Uterus (tissue), 4 donors: ENCODE measurements at places on chromosomes 1 and 21.

DNA sequence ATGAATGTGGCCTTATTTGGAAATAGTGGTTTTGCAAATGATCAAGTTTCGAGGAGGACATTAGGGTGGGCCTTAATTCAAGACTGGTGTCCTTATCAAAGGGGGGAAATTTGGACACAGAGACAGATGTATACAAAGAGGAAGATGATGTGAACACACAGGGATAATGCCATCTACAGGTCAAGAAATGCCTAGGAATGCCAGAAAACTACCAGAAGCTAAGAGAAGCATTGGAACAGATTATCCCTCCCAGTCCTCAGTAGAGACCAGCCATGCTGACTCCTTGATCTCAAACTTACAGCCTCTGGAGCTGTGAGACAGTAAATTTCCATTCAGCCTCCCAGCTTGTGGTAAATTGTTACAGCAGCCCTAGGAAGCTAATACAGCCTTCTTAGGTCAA is 151.4 kb downstream of the PTGER3 start:
- DNase-seq: no peak

DNA sequence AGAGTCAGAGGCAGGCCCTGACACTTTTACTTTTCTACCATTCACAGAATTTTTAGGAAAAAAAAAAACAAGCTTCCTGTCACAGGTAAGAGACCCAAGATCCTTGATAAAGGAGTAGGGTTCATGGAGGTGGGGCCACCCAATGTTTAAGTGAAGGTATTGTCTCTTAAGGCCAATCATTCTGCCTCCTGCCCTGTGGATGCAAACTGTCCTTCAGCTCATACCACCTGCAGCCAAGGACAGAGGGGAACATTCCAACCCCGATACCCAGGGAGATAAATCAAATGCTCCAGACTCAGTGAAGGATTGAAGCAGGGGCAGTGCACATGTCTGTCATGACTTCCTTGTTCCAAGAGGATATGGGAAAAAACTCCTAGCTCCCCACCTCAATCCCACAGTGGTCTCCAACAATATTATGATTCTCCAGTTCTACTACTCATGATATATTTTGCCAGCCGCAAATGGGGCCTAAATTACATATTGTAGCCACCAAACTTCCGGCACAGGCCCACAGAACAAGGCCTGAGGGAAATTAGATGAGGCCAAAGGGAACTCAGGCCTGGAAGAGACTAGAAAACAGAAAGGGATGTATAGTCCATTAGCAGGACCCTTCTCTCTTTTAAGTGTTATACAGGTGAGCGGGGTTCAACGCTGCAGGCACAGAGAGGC is 59.5 kb downstream of the TRABD2B start:
- DNase-seq: no peak

DNA sequence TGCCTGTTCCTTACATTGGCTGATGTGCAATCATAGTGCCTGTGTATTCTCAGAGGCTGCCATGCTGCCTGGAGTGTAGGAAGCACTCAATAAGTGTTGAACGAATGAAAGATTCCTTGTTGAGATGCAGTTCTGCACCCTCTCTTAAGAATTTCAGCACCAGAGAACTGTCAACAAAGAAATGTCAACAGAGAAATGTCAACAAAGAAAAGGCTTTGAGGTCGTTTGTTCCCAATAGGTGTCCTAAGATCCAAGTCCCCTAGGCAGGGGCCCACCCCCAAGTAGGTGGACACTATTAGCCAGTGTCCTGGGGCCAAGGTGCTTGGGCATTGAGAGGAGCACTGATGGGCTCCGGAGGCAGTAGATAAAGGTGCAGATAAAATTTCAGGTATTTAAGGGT is 12.6 kb downstream of the KCND3 start:
- no peak for DNase-seq

DNA sequence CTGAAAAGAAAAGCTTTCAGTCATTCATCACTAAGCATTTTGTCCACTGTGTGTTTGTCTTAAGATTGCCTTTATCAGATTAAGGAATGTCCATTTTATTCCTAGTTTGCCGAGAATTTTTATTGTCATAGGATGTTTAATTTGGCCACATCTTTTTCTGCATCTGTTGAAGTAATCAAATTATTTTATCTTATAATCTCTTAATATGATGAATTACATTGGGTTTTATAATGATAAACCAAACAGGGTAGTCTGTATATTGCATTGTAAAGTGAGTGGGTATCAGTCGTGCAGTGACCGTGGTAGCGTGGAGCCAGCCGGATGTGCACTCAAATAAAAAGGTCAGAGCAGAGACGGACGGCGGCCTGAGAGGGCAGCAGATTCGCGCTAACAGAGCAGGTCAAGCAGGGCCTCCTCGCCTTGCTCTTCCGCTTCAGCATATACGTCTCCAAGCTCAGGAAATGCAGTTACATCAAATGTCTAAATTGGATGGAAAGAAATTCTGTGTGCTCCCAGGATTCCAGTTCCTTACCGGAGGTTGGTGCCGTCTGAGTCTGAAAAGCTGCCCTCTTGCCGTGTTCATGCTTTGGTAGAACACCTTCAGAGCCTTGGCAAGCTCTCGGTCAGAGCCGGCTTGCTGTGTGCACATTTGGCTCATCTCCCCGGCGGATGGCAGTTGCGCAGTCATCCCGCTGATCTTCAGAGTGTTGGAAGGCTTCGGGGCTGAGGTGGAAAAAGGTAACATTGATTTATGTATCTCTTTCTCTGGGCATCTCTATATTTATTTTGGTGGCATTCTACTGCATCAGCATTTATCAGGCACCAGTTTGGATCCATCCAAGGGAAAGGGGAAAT is 51.5 kb downstream of the SCCPDH start:
- DNase-seq: no peak

DNA sequence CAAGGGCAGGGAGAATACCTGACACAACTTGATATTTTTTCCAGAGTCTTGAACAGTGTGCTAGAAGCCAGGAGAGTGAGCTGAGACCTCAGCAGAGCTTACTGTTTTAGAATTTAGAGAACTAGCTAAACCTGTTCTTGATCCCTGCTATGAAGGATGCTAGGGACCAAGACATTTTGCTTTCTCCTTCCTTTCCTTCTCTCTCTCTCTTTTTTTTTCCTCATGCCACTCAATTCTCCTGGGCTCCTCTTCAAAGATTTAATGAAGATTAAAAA is 99.0 kb downstream of the NGF start:
- DNase-seq: no peak

DNA sequence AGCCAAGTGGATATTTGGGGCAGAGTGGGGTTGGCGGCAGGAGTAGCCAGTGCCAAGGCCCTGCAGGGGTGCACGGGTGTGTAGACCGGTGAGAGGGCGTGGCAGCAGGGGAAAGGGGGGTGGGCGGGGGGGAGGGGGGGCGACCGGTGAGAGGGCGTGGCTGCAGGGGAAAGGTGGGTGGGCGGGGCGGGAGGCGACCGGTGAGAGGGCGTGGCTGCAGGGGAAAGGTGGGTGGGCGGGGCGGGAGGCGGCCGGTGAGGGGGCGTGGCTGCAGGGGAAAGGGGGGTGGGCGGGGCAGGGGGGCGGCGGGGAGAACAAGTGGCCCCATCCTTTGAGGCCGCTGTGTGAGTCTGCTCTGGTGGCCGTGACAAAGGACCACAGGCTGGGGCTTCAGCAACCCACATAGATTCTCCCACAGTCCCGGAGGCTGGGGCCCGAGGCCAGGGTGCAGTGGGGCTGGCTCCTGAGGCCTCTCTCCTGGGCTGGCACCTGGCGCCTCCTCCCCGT is 25.8 kb downstream of the RRP1 start:
- DNase-seq: no peak

DNA sequence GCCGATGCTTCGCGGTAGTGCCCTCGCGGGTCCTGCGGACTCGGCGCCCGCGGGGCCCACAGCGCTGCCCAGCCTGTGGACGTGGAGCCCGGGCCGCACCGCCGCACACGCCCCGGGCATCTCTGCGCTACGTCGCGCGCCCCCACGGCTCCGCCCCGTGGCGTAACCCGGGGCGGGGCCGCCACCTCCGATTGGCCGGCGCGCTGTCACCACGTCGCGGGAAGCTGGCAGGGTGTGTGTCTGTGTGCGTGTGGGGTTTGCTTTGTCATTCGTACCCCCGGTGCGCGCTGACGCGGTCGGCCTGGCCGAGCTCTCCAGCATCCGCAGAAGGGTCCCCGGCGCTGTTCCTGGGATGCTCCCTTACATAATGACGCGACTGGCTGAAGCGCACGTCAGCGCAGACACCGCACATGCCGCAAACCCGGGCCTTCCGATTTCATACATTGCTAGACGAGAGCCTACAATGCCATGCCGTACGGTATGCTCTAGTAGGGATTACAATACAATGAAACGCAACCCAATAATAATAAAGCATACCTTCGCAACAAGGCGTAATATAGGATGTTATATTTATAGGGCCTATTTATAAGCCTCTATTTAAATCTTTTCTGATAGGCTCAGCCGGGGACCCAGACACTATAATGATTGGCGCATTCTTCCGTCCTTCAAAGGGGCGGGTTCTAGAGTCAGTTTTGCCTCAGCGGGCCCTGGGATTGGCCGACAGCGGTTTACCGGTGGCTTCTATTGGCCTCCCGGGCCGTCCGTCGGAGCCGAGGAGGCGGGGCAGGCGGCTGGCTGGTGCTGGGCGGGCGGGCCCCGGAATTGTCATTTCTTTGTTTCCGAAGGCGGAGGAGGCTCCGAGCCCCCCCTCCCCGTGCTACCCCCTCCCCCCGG is at the start of gene MACO1:
MACO1 (plus strand) TSS at position 825 of the 894 bp plus-strand sequence. CDS start 202 bp downstream, outside the sequence.
- peak; percentile 96 for DNase-seq

DNA sequence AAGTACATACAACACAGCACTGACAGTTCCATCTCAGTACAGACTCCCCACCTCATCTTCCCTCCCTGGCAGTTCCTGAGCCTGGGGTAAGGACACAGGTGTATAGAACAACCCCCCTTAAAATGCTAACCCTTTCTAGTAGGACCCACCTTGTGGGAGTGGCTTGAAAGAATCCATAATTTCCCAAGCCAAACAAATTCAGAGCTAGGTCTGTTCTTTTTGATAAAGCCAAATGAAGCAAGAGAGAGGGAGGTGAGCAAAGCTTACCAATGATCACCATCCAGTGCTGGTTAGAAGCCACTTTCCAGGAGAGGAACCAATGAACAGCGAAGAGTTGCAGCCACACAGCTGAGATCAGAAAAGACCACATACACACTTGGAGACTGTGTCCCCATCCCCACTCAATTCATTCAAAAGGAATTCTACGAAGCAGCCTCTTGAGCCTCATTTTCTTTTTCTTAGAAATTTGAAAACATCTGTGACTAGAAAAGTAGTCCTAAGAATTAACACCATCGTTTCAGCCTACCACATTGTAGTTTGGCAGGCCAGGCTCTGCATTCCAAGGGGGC is 9.2 kb downstream of the UBE2Q1 start:
- no peak for DNase-seq

- DNase-seq: no peak
Measured at GRCh38 chr1:183236158-183236725, 50.2 kb downstream of the LAMC2 start.

DNA sequence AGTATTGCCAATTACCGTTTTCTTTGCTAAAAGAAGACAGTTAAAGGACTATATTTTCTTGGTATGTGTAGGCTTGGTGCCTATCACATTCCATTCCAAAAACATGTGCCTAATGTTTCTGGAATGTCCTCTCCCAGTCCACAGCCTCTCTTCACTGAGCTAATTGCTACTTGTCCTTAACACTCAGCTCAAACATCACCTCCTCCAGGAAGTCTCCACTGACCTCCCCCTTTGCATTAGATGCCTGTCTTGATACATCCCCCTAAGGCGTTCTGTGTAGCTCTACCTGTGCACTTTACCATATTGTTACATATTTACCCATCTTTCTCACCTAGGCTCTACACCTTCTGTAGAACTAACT is 195.6 kb upstream of the CAMK1G start:
- DNase-seq: no peak

GRCh38 chr1:183163316-183163715 is 22.7 kb upstream of the LAMC2 start:
- no peak for DNase-seq

GRCh38 chr1:56434025-56434424 is 145.3 kb downstream of the PLPP3 start:
- no peak for DNase-seq

DNA sequence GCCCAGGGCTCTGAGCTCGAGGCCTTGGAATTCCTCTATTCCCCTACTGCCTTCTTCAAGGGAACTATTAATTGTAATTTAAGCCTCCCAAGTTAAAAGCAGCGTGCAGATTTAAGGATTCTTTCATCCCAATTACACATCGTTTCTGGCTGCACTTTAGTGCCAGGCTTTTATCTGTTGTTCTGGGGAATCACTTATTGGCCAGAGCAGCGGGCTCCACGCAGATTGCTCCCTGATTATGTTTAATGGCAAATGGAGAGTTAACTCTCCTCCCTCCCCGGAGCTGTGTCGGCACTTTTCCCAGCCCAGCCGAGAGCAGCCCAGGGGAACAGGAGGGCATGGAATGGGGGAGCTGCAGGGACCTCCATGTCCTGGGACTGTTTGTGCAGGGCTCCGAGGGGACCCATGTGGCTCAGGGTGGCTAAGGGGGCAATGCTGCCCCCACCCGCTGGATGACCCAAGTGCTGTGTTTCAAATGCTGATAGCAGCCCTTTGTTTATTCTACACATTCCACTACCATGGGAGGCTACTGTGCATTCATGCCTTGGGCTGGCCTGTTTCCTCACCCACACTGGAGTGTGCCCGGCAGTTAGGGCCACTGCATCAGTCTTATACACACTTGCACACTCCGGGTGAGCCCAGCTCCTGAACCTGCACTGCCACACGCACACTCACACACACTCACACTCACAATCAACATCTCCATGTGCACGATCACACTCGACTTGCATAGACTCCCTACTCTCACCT is 93.3 kb upstream of the POU3F1 start:
- DNase-seq: no peak

GRCh38 chr1:243447347-243447746 is 191.5 kb downstream of the SDCCAG8 start:
- DNase-seq: no peak

- peak; percentile 86 for DNase-seq
Measured at GRCh38 chr21:17612565-17613241, at the start of gene BTG3. Gene BTG3 (minus strand): TSS chr21:17612901. CDS start chr21:17609144, 3,757 bp downstream.

DNA sequence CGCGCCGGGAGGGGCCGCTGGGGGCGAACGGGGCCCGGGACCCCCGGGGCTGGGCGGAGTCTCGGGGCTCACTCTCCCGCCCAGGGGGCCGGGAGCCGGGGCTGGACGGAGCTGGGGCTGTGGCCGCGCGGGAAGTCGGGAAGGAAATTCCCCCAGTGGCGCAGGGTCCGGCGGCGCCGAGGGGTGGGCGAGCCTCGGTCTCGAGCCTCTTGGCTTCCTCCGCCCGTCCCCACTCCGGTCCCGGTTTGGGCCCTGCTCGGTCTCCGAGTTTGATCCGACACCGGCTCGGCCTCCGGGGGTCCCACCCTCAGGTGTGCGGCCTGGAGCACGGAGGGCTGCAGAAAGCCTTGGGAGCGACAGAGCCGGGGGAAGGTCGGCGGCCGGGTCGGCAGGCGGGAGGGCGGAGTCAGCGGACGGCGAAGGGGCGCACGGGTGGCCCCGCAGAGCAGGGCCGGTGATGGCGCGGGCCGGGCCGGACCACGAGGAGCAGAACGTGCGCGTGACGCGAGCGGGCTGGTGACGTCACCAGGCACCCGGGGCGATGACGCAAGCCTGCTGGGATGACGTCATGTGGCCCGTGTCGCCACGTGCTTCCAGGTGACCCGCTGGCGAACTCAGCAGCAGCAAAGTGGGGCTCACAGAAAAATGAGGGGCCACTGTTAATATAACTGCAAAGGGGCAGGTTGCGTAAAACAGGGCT is 610 bp upstream of the HES4 start:
- DNase-seq: peak; percentile 85

GRCh38 chr1:95562230-95562629 is 328.2 kb downstream of the RWDD3 start:
- no peak for DNase-seq
